ENCODE measurements at places on chromosomes 13 and 19.

GRCh38 chr19:42086770-42087550 is 11.0 kb downstream of the ZNF574 start:
- DNase-seq, result no peak

DNA sequence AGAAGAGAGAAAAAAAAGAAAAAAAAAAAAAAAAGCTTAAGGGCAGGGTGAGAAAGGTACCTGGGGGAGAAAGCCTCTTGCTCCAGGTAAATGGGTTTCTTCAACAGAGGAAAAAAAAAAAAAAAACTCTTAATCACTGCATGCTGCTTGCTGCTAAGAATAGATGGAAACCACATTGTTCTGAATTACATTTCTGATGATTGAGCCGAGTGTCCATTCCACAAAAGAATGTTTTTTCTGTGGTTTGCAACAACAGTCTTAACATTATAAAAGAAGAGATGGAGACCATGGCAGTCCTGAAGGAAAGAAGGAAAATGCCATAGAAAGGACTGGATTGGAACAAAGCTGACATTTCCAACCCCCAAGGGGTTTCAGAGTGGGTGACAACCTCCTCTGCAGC is 1312.7 kb downstream of the SLITRK1 start:
- no peak for DNase-seq

GRCh38 chr13:93680329-93680728 is 453.7 kb downstream of the GPC6 start:
- no peak for DNase-seq

- no peak for DNase-seq
Observed at GRCh38 chr19:18223860-18224524, 2.2 kb downstream of the PDE4C start.
